ENCODE measurements at places on chromosomes 3 and 15. TPM values are rescaled to one million over a fixed set of nuclear protein-coding genes. Genes with fewer than 3 reads are reported as not detected.

GRCh38 chr3:148736086-148736485 lies 38.4 kb downstream of the AGTR1 start:
- no peak for DNase-seq

DNA sequence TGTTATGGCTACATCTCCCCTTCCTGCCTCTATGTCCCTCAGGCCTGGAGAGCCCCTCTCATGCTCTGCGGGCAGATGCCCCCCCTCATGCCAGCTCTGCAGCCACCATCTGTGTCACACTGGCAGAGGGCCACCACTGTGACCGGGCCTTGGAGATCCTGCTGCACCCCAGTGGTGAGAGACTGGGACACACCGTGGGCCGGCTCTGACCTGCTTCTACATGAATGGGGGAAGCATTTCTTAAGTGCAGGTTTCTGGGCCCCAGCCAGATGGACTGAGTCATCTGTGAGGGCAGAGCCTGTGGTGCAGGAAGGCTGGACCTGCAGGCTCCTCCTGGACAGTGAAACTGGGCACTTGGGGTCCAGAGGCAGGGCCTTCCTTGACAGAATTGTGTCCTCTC lies 4.8 kb downstream of the VWA5B2 start:
- DNase-seq: no peak

DNA sequence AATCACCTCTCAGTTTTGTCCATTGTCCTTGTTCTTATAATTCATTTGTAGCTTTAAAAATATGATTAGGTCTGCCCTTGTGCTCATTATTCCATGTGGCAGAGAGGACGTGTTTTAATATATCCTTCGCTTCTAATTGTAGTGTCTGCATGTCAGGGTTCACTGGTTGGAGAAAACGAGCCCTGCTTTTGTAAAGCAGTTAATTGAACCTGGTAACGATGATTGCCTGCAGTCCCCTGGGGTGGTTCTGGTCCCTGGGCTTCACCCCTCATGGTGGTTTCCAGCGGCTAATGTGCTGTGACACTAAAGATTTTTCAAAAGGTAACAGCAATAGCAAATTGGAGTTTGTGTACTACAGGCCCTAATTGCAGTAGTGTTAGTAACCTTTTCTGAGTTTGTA lies 299.6 kb downstream of the CACNA2D3 start:
- no peak for DNase-seq

CHDH gene
- polyA plus RNA-seq: 1.0 TPM

- no peak for DNase-seq
Measured at GRCh38 chr15:52540374-52541012, 11.8 kb upstream of the MYO5A start.

TMCO5A gene
- polyA plus RNA-seq: not detected

GABRG3 gene
- polyA plus RNA-seq: 0.24 TPM

GRCh38 chr15:63601704-63602185 lies 4.6 kb downstream of the FBXL22 start:
- no peak for DNase-seq

DNA sequence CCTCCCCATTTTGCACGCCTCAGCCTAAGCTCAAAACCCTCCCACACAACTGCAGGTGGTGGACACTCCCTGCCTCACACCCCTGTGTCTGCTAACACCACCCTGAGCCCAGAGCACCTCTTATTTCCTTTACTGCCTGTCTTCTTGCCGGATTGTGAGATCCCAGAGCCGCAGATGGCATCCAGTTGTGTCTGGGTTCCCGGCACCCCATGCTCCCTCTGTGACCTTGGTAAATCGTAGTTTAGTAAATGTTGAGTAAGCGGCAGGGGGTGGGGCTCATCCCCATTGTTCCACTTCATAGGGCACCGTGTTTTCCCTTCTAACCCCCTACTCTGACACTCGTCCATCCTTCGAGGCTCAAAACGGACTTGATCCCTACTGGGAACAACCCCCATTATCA lies 14.9 kb downstream of the SPINT1 start:
- DNase-seq: no peak

CTXN2 gene
- not detected for polyA plus RNA-seq

- DNase-seq: no peak
Measured at GRCh38 chr3:174120997-174121396, 723.5 kb downstream of the NLGN1 start.

CCDC191 gene
- polyA plus RNA-seq: 4.9 TPM

DNA sequence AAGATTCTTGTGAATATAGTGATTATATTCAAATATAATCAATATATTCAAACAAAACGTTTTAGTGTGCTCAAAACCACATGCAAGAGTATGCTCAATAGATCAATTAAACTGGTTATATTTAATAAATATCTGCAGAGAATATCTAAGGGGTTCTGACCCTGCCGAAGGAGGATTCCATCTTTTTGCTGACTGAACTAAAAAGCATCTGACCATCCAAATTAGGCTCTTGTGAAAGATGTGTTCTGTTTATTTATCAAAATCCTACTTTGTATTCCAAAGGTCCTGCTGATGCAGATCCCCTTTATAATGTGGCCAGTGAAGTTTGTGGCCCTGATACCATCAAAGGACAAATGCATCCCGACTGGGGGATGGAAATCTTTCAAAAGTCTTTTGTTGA lies 41.8 kb upstream of the ARPIN start:
- DNase-seq: no peak

THPO gene
- polyA plus RNA-seq: 2.0 TPM

- DNase-seq: no peak
Measured at GRCh38 chr3:123373474-123373987, 75.4 kb downstream of the ADCY5 start.

DNA sequence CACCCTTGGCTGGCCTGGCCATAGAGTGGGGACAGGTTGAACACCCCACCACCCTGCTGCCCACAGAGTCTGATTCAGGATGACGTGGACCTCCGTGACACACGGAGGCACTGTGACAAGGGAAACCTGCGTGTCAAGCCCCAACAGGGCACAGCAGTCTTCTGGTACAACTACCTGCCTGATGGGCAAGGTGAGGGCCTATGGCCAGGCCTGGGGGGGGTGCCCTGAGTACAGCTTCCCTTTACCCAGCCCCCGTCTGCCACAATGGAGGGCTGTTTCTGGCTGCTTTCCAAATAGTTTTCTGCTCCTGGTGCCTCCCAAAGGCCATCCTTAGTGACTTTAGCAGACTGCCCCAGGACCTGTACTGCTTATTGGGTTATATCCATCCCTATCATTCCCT lies 1.2 kb upstream of the WDR6 start:
- no peak for DNase-seq

TRPM1 gene
- polyA plus RNA-seq: not detected

CADPS gene
- 3.5 TPM for polyA plus RNA-seq

GRCh38 chr15:74604983-74605794 lies 10.4 kb upstream of the CLK3 start:
- no peak for DNase-seq

DNA sequence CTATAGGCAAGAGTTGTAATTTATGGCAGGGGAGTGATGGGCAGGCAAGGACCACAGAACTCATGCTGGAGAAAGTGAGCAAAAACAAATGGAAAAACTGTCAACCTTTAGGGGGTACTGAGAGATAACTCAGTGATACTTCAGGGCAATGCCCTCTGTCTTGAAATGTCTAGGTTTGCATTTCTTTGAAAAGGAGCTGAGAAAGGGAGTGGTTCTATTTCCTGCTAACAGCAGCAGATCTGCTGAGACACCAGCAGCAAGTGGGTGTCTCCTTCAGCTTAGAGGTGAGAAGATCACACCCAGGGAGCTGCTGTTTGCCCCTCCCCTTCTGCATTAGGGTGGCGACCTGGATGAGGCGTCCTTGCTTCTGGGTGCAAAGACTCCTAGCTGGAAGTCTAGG lies 42.3 kb upstream of the XIRP1 start:
- DNase-seq: no peak

DNA sequence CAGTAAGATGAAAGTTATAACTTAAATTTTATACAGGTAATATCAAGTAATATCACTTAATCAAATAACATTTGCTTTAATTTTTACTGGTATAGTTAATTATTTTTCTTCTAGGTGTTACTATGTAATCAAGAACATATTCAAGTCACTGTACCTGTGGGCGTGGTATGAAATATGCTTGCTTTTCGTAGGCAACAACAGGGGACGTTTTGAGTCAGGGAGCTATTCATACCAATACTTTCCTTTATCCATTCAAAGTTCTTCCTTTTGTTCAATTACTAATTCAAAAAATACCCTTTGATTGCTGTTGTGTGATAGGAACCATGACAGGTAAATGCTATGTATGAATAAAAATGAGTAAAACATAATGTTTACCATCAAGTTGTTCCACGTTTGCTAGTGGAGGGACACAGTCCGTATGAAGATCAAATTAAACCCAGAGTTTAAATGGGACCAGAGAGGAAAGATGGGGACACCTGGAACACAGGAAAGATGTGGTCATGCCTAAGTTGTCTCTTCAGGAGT lies 654.0 kb upstream of the KCNMB2 start:
- DNase-seq: no peak

DNA sequence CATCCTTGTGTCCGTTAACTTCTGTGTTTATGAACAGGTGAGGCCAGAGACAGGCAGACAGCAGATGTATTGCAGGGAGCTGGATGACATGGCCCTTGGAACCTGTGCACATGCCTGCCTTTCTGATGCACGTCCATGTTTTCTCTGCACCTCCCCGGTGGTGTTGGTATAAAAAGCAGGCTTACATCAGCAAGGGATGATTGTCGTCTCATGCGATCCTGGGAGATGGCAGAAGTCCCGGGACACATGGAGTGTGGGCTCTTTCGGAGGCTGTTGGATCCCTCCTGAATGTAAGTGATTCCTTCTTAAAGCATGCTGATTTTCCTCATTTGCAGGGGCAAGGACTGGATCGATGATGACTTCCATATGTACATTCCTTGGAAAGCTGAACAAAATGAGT lies 134.8 kb downstream of the SNRPN start:
- DNase-seq: no peak

GCSAM gene
- polyA plus RNA-seq: 1.1 TPM

GRCh38 chr3:30458376-30459171 lies 147.8 kb upstream of the TGFBR2 start:
- DNase-seq: no peak

- no peak for DNase-seq
Measured at GRCh38 chr3:32937331-32937730, 14.1 kb upstream of the CCR4 start.

FOXB1 gene
- polyA plus RNA-seq: not detected

- DNase-seq: no peak
Measured at GRCh38 chr3:78974181-78974790, 793.5 kb downstream of the ROBO1 start.

- no peak for DNase-seq
Measured at GRCh38 chr3:126136428-126137220, 43.8 kb downstream of the ALDH1L1 start.

- DNase-seq: no peak
Measured at GRCh38 chr3:8325306-8325705, 176.3 kb upstream of the LMCD1 start.

MAGEL2 gene
- polyA plus RNA-seq: 20.1 TPM

PLA2G4F gene
- 0.26 TPM for polyA plus RNA-seq

DNA sequence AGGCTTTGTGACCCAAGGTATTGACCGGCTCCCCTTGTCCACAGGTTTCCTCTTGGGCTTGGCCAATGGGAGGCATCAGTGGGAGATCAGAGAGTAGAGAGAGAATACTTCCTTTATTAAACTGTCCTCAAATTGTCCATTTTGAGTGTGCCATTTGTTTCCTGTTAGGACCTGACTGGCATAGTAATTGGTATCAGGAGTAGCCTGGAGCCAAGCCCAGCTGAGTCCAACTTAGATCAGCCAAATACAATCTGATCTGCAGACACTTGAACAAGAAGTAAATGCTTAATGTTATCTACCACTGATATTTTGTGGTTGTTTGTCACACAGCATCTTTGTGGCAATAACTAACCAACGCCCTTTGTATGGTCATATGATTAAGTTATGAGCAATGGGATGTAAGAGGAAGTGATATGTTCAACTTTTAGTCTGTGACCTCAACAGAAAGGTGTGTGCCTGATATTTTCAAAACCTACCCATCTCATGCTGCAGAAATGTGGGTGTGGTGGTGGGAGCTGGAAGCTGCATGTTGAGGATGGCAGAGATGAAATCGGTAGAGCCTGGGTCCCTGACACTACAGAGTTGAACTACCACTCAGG lies 13.3 kb downstream of the MYD88 start:
- no peak for DNase-seq

GRCh38 chr15:26032162-26032846 lies 169.2 kb upstream of the ATP10A start:
- no peak for DNase-seq

ATP13A5 gene
- 0.36 TPM for polyA plus RNA-seq

OCA2 gene
- 2.0 TPM for polyA plus RNA-seq

DNA sequence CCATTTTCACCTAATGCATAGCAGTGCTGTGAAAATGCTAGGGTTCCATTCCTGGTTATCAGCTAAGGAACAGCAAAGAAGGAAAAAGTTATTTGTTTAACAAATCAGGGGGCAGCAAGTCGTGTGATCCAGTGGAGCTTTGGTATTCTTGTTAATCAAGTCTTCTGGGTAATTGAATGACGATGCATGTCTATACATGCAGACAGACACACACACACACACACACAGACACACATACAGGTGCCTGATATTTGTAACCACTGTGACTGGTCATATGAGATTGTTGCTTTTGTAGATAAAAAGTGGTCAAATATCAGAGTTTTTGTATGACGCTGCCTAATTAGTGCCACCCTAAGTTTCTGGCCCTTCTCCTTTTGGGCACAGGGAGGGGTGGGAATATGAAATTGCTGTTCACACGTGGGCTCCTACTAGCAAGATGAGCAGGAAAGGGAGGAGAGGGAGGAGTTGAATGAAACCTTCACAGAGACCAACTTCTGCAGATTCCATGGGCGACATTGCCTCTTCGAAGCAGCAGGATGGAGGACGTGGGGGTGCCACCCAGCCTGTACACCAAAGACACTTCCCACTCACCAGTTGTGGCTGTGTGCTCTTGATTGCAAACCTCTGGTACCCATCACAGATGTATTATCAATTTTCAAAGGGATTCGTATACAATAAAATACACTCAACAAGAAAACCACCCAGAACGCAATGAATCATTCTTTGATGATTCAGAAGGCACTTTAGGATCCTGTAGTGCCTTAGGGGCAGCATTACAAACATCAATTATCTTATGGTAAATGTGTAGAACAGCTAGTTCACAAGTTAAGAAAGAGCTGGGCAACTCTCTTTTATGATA lies 281.9 kb upstream of the ICE2 start:
- no peak for DNase-seq

CYP19A1 gene
- 0.93 TPM for polyA plus RNA-seq

ALDH1A2 gene
- 28.4 TPM for polyA plus RNA-seq

GRCh38 chr15:58182460-58183163 lies 44.4 kb downstream of the AQP9 start:
- peak; percentile 49 for DNase-seq

Data from muscle of arm (tissue), 14 donors.